HuH-7 (cell line): ENCODE measurements at places on chromosomes 16 and 17.

- no peak for DNase-seq
Measured at GRCh38 chr16:58037365-58038057, 12.0 kb downstream of the MMP15 start.

GRCh38 chr17:78438694-78439325 lies 60.4 kb downstream of the PGS1 start:
- DNase-seq, result no peak

- DNase-seq, result no peak
Measured at GRCh38 chr16:528111-529011, 849 bp downstream of the CAPN15 start.

- no peak for DNase-seq
Measured at GRCh38 chr17:5902181-5903140, 167.7 kb upstream of the WSCD1 start.

- DNase-seq, result no peak
Measured at GRCh38 chr17:9446528-9446927, 129.1 kb downstream of the STX8 start.
